ENCODE measurements at places on chromosomes 12 and 14. TPM values are rescaled to one million over a fixed set of nuclear protein-coding genes. Genes with fewer than 3 reads are reported as not detected.

DPF3 gene
- total RNA-seq: 8.9 TPM

SYT1 gene
- total RNA-seq: 22.9 TPM

IAPP gene
- not detected for total RNA-seq

SERPINA1 gene
- total RNA-seq: not detected

WSCD2 gene
- total RNA-seq: not detected

NPAS3 gene
- total RNA-seq: 0.08 TPM

VAMP1 gene
- total RNA-seq: 8.6 TPM

PIWIL1 gene
- not detected for total RNA-seq

CIROP gene
- total RNA-seq: 0.12 TPM

TMEM132C gene
- not detected for total RNA-seq

BBS10 gene
- 11.9 TPM for total RNA-seq
